ACHN (cell line): ENCODE measurements at places on chromosomes 1 and 21.

DNA sequence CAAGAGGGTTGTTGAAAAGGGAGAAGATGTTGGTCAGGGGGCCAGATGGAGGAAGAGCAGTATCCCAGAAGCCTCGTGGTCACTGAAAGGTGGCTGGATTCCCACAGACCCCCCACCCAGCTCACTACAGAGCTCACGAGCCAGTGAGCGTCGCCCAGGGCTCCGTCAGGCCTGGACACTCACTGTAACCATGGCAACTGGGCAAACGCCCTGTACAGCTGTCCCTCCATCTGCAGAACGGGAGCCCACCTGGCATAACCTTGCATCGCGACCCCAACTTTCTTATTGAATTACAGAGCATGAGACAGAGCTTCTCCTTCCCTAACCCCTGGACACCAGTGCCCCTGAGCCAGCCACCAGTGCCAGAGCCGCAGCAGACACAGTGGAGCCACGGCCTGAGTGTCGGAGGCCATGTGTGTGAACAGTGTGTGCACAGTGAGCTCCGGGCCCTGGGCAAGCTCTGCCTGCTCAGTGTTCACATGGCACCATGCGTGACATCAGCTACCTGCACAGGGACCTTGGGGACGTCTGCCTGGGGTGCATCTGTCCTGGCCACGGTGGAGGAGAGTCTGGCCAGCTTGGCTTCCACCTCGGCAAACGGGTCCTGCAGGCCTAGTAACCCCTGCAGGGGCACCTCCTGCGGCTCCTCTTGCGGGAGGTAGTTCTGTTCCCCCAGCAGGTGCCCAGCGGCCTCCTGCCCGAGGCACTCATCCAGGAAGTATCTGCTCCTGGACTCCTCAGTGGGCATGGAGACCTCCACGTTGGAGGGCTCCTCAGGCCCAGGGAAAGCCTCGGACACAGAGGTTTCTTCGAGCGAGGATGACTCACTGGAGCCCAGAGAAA is 25.9 kb upstream of the DDOST start:
- no peak for DNase-seq

DNA sequence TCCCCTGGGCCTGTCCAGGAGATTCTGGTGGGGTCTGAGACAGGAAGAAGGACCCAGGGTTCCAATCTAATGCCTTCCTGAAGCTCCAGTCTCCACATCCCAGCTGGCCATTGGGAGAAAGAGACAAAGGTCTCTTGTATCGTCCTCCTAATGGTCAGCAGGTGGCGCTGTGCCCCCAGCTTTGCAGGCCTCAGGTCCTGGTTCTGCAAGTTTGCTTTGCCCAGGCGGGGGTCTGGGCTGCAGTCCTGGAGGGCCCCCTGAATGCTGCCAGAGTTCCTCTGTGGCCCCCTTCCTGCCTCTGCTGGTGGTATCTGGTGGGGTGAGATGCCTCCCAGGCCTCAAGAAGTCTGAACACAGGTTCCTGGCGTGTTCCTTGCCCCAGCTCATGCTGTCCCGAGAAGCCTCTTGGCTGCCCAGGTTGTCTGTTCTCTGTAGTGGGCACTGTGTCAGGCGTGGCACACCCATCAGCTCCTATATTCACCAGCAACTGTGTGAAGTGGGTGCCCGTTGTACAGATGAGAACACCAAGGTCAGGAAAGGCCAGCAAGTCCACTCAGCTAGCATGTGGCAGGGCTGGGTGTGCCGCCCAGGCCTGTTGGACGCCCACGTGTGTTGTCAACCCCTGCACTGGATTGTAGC is 33.8 kb upstream of the CSF3R start:
- DNase-seq, result peak; percentile 36

DNA sequence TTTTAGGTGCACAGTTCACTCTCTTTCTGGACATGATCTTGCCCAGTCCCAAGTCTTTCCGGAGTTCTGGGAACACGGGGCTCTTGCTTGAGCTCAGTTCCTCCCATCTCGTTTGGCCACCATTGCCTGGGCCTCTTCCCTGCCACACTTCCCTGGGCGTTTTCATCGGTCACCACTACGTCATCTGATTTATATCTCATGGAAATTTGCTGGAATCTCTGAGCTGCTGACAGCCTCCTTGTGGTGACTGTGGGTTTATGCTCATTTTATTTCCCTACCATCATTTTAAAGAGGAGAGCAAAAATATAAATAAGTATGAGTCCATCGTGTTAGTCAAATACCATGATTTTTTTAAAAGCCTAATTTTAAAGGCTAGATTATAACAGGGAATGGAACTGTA is 449.1 kb upstream of the KAZN start:
- no peak for DNase-seq

- peak; percentile 24 for DNase-seq
Observed at GRCh38 chr1:14071581-14071980, 371.6 kb downstream of the PRDM2 start.

- no peak for DNase-seq
Observed at GRCh38 chr1:160451859-160452232, 51.5 kb downstream of the VANGL2 start.
